ENCODE measurements at places on chromosomes 7 and 10.

DNA sequence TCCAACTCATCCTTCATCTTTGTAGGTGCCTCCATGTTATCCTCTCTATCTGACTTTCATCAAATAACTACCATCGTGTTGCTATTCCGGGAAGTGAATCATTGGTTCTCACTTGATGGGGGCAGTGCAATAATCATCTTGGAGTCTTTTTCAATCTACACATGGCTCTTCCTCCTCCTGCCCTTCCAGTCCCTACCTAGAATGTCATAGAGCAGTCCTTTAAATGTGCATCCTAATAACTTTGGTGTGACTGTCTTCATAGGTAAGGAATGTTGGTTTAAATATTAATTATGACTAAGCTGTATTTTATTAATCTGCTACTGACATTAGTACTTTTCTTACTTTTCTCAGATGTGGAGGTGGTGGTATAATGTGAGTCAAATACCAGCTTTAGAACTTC lies 8.4 kb upstream of the CDK14 start:
- no peak for DNase-seq

DNA sequence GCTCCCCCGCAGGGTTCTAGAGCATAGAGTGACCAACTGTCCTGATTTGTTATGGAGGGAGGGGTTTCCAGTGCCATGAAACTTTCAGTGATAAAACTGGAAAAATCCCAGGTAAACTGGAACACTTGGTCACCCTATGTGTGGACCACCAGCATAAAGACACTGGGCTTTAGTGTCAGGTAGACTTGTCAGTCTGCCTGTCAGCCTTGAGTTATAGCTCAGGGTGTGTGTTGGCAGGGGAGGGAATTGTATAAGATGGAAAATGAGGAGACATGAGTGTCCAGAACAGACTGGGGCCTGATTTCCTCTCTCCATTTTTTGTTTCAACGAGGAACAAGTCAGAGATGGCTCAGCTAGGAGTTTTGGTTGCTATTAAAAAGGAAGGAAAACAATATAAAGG lies 10.2 kb upstream of the EFCAB10 start:
- DNase-seq: no peak

GRCh38 chr7:22470981-22471380 lies 29.0 kb downstream of the STEAP1B start:
- DNase-seq: no peak

GRCh38 chr10:36504758-36505157 lies 620.6 kb upstream of the ANKRD30A start:
- no peak for DNase-seq

- DNase-seq: no peak
Observed at GRCh38 chr7:13031468-13031867, 344.0 kb downstream of the ARL4A start.

DNA sequence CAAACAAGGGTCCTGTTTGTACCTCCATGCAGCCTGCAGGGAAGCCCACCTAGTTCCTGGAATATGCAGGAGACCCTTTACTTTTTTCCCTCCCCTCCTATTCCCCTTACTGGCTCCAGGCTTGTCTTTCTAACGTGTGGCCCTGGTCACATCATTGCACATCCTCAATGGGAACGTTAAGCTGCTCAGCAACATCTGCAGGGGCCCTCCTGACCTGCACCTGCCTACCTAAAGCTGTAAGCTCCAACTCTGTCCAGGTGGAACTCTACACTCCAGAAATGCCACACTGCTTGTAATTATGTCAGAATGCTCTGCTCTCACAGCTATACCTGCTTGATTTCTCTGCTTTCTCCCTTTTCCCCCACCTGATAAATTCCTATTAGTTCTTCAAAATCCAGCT lies 72.1 kb downstream of the ARMC3 start:
- DNase-seq: no peak

DNA sequence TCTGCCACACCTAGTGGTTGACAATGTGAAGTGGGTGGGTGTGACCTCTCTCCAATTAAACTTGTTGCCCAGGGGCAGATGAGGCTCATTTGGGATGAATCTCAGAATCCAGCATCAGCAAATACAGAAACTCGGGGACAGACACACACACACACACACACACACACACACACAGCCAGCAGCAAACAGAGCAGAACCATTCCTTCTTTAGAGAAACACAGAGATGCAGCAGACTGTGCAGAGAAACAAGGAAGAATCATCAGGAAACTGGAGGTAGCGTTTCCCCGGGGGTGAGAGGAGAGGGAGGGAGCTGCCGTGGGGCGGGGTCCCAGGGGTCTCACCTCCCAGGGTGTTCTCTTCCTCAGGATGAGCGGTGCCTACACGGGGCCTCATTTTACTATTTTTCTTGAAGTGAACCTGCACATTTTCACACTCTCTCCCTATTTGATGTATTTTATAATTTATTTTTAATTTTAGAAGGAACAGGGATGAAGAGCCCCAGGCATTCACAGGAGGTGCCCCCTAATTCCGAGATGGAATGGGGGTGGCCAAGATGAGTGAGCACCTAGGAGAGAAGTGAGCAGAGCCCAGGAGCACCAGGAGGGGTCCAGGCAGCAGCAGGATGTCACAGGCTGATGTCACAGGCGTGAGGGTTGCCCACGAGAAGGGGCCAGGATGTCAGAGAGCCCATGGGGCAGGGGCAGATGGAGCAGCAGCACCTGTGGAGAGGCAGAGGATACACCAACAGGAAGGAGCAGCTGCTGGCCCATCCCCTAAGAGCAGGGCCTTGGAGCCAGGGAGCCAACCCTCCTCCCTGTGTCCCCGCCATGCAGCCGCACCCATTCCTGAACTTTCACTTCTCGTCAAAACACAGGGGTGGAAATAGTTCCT lies 85.3 kb upstream of the PPP2R2D start:
- no peak for DNase-seq

- DNase-seq: no peak
Observed at GRCh38 chr10:132616170-132616995, 78.8 kb downstream of the INPP5A start.

DNA sequence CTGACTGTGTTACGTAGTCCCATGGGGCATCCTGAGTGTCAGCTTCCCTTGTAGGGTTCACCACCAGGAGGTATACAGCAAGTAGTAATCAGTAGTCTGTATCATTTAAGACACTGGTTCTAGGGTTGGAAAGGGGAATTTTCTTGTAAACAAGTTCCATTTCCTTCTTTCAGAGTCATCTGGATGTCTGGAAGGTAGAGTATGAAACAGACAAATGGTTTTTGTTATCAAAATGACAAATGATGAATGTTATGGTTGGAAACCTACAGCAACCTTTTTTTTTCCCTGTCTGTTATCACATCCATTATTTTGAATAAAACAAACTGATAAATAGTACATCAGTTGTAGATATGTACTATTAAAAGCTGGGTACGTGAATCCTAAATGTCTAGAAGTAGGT lies 19.1 kb downstream of the SEMA3A start:
- DNase-seq: no peak

DNA sequence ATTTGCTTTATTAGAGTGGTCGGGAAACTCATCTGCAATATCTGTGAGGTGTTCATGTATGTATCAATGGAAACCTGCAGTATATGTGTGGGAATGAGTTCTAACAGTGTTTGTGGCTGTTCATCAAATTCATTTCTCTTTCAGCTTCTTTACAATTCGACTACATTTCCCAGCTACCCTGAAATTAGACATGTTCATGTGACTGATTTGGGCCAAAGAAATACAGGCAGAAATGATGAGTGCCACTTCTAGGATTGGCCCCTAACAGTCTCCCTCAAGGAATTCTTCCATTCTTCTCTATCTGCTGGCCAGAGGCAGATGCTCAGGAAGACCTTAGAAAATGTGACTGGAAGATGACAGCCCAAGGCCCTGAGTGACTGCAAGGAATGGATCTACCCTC lies 114.8 kb upstream of the WAC start:
- DNase-seq: no peak

DNA sequence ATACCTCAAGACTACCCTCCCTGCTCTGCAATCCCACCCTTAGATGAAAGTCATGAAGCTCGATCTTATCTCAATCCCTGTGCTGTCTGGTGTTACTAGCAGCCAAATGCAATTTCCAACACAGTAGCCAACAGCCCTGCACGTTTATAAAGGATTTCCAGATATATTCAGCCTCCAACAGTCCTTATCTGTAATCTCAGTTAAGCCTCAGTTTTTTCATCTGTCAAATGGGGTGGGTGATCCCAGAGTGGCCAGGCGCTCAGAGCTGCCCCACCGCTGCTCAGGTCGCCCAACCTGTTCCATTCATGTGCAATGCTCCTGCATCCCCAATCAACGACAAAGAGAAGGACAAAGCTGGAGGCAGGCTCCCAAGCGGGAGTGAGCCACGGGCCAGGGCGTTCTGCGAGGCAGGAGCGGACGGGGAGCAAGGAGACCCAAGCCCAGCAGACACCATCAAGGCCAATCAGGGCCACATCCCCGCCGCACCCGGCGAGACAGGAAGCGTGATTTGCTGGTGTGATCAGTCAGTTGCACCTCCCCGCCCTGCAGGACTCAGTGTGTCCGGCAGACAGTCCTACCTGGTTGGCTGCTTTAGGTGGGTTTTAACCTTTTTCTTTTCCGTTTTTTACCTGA lies 19.7 kb downstream of the PDGFA start:
- DNase-seq: no peak

- DNase-seq: no peak
Observed at GRCh38 chr10:94035982-94036765, 42.4 kb downstream of the PLCE1 start.

DNA sequence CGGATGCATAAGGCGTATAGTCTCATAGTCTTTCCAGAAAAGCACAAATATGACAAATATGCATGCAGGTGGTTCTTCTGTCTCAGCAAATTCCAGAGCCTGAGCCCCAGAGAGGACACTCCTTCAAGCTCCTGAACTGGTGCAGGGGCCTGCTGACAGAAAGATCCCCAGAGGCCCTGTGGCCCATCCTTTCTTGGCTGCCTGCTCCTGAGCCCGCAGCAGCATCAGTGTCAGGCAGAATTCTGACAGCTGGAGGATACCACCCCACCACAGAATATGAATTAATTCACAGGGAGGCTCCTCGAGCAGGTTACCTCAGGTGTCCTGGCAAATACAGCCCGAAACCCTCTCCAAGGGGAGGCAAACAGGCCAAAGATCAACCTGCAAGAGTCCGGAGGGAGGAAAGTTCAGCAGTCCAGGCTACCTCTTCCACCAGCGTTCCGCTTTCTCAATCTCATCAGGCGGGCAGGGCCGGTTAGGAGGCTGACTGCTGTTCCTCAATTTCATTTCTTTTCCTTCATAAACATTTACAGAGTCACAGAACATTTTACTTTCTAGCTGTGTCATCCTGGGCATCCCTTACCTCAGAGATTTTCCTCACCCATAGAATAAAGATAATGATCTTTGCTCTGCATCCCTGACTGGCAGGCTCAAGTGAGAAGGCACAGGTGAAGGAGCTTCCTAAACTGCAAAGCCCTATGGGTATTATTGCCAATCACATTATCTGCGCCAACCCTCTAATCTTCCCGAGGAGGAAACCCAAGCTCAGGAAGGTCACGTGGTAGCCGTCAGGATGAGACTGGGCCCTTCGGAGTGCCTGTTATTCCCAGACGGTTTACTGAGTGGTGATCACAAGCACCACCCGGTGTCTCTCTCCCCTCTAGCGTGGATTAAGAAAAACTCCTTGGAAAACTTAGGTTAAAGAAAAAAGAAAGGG lies 1.4 kb downstream of the DNAJB12 start:
- peak; percentile 75 for DNase-seq

Measured in LNCaP clone FGC (cell line).